ENCODE measurements at places on chromosomes 5 and 9.

- DNase-seq = no peak
Measured at GRCh38 chr9:11973011-11973410, 720.2 kb upstream of the TYRP1 start.

DNA sequence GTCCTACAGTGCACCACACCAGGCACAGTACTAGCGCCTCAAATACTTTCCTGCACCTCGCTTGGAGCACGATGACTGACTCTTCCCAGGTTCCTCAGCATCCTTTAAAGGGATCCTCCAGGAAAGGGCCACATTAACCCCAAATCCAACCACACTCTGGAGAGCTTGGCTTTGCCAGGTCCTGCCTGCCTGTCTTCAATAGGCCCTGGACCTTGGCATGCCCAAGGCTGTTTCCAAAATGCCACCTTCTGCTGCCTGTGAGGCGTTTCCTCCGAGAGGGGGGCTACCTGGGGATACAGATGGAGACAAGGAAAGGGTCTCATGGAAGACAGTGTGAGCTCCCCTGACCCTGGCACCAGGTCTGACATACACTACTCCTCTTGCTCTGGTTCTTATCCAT lies 169.9 kb downstream of the DAB2IP start:
- no peak for DNase-seq

DNA sequence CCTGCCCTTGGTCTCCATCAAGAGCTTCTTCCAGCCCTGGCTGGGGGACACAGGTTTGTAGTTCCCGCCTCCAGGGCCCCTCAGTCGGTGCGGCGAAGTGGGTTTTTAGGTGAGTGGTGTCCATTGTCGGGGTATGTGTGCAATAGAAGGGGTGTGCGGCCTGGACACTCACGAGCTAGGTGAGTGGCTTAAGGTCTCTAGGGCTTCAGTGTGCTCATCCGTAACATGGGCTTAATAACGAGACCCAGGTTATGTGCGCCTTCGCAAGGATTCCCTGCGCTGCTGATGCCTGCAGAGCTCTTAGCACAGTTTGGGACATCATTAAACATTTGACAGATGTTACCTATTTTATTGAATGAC lies 656 bp downstream of the CEP78 start:
- no peak for DNase-seq

GRCh38 chr9:131333771-131334628 lies 44.5 kb downstream of the PLPP7 start:
- DNase-seq = no peak

DNA sequence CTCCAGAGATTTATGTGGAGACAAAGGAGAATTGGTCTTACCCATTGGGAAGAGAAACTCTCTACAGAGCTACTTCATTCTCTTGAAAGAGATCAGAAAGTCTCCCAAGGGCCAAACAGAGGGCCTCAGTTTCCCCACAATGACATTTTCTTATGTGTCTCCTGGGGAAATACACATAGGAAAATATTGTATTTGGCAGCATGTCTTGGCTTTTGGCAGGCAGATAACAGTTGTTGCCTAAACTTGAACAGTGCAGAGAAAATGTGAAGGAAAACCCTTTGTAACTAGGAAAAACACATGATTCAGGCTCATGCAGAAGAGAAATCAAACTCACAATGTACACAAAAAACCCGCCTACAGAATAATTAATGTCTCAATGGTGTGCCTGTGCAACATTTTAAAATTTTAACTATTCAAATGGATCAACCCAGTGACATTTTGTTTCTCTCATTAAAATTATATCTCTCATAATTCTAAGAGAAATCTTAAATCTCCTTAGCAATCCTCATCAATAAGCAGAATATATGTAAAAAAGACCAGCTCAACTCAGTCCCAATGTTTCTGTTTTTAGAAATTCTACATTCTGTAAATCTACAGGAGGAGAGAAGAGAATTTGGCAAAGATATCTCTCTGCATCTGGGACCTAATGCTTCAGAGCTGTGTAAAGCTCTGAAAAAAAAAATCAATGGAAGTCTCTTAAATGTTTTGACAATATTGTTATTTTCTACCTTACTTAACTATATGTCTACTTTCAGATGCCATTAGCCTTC lies 205.1 kb downstream of the ADAMTSL1 start:
- DNase-seq = no peak

GRCh38 chr5:142235870-142236672 lies 88.8 kb downstream of the SPRY4 start:
- no peak for DNase-seq
